ENCODE measurements at places on chromosomes 3 and 15.
A peak's percentile ranks its signal among the peaks of the same experiment; 100 is the strongest.

- no peak for DNase-seq
Observed at GRCh38 chr15:62942428-62942827, 100.1 kb upstream of the TPM1 start.

DNA sequence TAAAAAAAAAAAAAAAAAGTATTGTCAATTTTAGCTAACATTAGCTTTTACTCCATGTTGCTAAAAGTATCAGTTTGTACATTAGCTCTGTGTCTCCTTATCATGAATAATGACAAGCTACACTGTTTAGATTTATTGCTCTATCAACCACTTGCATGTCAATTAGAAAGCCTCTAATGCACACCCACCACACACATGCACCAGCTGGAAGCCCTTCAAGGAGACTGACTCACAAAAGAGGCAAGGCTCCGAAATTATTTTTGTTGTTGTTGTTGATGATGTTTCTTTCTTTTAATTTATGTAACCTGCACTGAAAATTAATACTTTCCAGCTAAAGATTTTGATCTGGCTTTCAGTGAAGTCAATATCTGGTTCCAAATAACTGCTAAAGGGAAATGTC lies 71.5 kb downstream of the ETFA start:
- DNase-seq: no peak

- DNase-seq: peak; percentile 57
Observed at GRCh38 chr3:185069037-185070030, 83.5 kb downstream of the C3orf70 start.

DNA sequence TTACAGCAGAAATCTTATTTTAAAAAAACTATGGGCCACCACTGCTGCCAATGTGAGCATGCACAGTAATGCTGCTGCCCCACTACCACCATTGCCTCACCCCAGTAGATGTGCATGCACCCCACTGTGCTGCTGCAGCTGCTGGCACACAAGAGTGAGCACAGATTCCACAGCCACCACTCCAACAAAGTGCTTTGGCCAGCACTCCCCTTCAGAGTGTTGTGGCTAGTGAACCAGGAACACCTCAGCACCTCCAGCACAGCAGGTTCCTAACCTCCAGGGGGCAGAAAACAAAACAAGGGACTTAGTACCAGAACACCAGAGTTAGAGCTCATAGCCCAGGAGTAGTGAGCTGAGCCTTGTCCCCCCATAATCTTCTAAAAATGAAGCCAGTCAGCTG lies 629.6 kb downstream of the PYDC2 start:
- DNase-seq: peak; percentile 6

- DNase-seq: no peak
Observed at GRCh38 chr3:54781728-54782127, 146.1 kb downstream of the LRTM1 start.

DNA sequence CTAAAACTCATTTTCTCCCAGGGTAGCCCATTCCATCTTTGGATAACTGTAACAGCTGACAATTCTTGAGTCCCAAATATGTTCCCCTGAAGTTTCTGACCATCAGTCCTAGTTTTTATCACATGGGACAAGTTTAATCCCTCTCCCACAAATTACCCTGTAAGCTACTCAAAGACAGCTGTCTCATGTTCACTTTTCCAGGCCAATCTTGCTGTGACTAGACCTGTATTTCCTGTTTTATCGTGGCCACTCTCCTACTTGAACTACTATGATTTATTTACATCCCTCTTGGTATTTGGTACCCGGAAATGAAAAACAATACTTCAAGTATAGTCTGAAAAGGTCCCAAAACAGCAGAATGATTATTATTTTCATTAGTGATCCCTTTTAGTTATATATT lies 95.1 kb upstream of the MEX3B start:
- DNase-seq: no peak

DNA sequence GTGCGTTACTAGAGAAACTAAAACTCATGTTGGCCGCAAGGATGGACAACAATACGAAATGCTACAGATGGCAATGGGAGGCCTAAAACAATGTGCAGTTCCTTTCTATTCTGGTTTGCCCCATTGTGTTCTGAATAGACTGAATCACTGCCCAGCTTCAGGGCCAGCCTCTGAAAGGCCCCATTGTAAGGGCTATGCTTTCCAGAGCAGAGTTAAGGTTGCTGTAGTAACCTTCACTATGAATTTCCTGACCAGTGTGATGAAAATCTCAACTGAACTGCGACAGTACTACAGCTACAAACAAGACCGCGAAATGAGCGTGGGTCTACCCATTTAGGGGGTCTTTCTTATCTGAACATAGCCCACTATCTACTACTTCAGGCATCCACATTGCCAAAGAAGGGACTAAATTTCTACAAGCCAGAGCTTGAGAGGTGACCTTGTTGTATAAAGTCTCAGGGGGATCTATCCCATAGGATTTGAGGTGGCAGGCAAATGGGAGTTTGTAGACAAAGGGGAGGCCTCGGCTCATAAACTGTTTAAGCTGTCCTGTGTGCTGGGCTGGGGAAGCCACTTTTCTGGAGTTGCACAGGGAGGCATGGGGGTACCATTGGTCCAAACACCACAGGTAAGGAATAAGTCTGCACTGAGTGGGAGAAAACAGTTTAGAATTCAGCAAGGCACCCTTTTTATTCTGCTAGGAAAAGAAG lies 80.1 kb downstream of the MYO1E start:
- no peak for DNase-seq

DNA sequence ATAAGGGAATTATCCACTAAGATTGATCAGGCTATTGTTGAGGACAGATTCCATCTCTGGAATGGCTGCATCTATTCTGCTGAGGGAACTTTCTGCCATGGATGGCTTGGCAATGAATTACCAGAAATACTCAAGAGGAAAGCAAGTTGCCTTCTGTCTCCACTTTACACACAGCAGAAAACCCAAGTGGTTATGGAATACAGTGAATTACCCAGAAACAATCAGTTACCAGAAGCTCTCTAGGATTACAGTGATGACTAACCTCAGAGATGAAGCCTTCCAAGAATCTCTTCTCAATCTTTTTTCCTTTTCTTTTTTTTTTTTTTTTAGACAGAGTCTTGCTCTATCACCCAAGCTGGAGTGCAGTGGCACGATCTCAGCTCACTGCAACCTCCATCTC lies 183.3 kb downstream of the WDR76 start:
- no peak for DNase-seq
